HTR-8/SVneo (cell line): ENCODE measurements at places on chromosomes 13 and 19.

DNA sequence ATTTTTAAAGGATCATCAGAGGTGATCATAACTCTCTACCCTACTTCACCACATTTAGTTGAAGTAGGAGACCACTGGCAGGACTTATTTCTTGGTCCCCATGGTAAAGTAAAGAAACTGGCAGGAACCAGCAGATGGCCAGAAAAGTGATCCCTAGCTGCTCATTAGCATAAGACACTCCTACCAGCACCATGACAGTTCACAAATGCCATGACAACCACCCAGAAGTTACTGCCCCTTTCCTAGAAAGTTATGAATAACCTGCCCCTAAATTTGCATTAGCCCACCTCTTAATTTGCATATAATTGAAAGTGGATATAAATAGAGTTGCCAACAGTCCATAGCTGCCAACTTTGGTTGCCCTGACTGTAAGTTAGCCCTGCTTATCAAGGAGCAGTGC, 18.4 kb upstream of the RUBCNL start:
- no peak for DNase-seq

GRCh38 chr19:8127311-8127710, 22.1 kb downstream of the FBN3 start:
- no peak for DNase-seq

GRCh38 chr19:19224852-19225494, 13.2 kb downstream of the NCAN start:
- DNase-seq: peak; percentile 74

- DNase-seq: no peak
These were observed 4.3 kb downstream of the NANOS3 start for GRCh38 chr19:13881251-13881691.

DNA sequence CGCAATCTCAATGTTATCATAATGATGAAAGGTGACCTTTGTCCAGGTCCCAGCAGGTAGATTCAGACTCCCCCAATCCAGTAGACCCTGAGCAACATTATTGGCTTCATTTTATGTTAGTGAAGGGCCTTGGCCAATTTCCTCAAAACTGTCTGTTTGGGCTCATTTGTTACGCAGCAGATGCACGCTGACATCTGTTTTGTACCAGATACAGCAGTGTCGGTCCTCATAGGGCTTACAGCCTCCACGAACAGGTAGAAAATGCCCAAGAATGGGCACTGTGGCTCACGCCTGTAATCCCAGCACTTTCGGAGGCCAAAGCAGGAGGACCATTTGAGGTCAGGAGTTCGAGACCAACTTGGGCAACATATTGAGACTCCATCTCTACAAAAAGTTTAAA, 13.1 kb upstream of the NMRK2 start:
- no peak for DNase-seq

DNA sequence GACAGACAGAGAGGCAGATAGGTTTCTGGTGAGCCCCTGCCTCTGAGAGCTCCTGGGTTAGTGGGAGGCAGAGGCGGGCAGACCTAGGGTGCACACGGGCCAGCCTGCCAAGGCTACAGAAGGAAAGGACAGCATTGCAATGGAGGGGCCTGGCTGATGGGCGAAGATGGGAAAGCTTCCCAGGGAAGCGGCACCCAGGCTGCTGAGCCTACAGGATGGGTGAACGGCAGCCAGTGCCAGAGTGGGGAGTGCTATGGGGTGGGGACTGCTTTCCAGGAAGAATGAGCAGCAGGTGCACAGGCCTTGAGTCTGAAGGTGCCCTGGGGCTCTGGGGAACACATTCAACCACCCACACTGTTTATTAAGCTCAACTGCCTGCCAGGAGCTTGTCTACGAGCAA, 702 bp upstream of the MAG start:
- no peak for DNase-seq

DNA sequence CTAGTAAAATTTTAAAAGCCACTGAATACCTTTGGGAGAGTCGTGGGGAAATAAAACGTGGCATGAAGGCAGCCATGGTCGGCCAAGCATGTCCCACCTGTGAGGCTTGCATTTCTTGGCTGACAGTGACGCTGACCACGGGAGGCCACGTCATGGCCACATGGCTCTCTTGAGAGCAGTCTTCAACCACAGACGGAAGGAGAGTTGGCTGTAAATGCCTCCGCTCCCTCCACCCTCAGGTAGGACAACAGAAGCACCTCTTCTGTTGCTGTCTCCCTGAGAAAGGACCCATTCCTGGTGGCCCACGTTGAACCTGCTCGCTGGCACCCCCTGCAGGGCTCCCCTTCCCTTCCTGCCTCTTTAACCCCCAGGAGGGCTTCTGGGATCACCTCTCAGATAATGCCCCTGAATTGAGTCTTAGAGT, 10.6 kb upstream of the LRRC25 start:
- no peak for DNase-seq

GRCh38 chr19:2451741-2452140, 5.0 kb downstream of the LMNB2 start:
- no peak for DNase-seq
